ENCODE measurements at places on chromosomes 3 and 15. TPM values are rescaled to one million over a fixed set of nuclear protein-coding genes. Genes with fewer than 3 reads are reported as not detected.

DNA sequence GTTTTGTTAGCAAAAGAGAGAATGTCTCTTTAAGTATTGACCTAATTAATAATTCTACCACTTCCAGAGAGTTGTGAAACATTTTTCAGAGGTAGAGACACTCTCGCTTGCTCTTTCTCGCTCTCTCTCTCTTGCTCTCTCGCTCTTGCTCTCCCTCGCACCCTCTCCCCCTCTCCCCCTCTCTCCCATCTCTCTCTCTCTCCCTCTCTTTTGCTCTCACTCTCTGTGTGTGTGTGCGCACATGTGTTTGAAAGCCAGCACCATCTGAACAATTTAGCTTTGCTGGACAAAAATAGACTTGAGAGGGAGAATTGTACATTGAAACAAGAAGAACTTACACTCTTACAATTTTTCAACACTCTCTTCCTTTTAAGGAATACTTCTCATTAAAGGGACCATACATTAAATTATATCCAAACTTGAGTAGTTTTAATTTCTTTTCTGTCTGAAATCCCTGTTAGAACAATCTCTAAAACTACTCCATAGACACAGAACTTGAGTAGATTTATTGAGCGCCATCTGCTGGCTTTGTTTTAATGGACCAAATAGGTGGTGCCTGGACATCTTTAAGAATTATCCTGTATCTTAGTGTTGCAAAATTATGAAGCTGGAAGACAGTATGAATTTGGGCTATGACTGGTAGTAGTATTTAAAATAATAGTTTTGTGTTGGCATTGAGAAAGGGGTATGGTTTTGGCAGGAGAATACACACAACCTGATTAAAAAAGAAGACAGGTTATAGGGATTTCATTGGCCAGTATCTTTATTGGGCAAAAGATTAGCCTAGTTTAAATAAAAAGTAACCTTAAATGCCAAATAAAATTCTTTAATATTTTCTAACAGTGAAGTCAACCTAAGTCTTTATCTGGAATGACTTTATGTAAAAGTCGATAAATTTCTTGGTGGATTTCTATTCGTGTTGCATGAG is 124.6 kb downstream of the AKAP13 start:
- H3K36me3 ChIP-seq, result no peaks in the 10 kb centered on the region
- H3K4me3 ChIP-seq, result no peak overlapping the region
- no peaks in the 10 kb centered on the region for H3K27me3 ChIP-seq
- DNase-seq, result peak; percentile 34
- H3K4me1 ChIP-seq, result peaks cover 43% of the 10 kb centered on the region

DNA sequence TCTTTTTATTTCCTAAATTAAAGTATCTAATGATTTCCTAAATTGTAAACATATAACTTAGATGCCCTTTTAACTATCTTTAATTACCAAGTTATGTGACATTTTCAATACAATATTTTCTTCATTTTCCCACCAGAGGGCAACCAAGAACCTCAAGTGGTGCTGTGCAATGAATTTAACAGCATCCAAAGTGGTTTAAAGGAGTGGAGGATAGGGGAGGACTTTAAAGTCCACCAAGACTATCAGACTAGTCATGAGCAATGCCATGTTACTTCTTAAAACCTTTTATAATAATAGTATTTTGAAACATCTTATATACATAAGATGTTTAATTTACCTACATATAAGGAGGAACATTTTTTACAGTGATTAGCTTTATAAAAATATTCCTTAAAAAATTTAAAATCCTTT is 74.4 kb downstream of the DLG1 start:
- H3K36me3 ChIP-seq, result no peaks in the 10 kb centered on the region
- H3K4me3 ChIP-seq, result no peak overlapping the region
- no peak for DNase-seq
- H3K27ac ChIP-seq, result no peak overlapping the region
- H3K27me3 ChIP-seq, result no peaks in the 10 kb centered on the region

The SLC2A2 gene
- total RNA-seq, result not detected

DNA sequence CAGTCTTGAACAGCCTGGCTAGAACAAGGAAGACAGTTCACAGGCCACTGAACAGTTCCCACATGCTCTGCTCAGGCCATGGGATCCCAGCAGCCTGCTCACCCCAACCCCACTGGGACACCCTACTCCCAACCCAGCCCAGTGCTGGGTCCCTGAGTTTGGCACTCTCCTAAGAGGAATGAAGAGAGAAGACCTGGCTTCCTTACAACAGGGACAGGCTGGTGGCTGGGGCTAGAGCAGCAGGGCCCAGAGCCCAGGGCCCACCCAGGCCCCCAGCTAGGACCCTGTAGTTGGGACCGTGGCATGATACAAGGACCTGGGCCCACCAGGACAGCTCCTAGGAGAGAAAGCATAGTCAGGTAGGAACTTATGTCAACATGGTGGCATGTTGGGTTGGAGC is 43.4 kb downstream of the SEMA3G start:
- no peaks in the 10 kb centered on the region for H3K4me1 ChIP-seq
- peaks cover 7% of the 10 kb centered on the region for H3K36me3 ChIP-seq
- no peak overlapping the region for H3K4me3 ChIP-seq
- no peak for DNase-seq
- H3K27ac ChIP-seq, result no peak overlapping the region
- H3K27me3 ChIP-seq, result no peaks in the 10 kb centered on the region

GRCh38 chr15:26073430-26074333 is 210.6 kb upstream of the ATP10A start:
- no peak for DNase-seq
- no peak overlapping the region for H3K27ac ChIP-seq
- no peaks in the 10 kb centered on the region for H3K36me3 ChIP-seq
- H3K4me1 ChIP-seq, result peaks cover 13% of the 10 kb centered on the region
- no peak overlapping the region for H3K4me3 ChIP-seq
- peaks cover 2% of the 10 kb centered on the region for H3K27me3 ChIP-seq

Measured in neural crest cell (in vitro differentiated cells).